PC-3 (cell line): ENCODE measurements at places on chromosomes 7 and 10.
A peak's percentile ranks its signal among the peaks of the same experiment; 100 is the strongest.

DNA sequence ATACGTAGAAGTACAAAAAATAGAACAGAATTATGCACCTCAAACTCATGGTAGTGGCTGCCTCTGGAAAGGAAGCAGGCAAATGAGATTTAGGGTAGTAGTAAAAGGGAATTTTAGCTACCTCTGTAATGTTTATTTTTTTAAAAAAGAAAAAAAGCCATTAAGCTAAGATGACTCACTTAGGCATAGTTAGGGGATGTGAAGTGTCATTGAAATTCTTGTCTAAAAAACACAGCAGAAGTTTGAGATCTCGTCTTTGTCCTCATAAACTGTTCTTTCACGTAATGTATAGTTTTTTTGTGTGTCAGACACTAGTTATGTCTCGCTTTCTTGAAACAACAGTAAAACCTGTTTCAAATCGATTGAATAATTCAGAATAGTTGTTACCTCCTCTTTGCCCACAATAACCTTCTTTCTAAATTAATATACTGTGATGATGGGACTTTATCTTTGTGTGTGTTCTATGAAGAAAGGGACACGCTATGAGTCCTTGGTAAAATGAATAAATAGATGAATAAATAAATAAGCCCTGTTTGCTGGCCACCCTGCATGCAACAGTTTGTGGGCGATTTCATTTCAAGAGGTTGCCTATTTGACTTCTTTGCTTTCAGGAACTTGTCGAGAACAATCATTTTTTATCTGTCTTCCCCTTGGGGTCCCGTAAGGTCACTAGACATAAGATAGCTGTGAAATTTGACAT is 14.5 kb upstream of the FBXW4 start:
- DNase-seq: no peak

GRCh38 chr7:101468546-101469275 is 106.0 kb downstream of the COL26A1 start:
- no peak for DNase-seq

- DNase-seq: peak; percentile 84
Observed at GRCh38 chr7:96093435-96093834, 228.5 kb downstream of the SLC25A13 start.

GRCh38 chr7:50446542-50446960 is 3.6 kb downstream of the FIGNL1 start:
- peak; percentile 96 for DNase-seq

DNA sequence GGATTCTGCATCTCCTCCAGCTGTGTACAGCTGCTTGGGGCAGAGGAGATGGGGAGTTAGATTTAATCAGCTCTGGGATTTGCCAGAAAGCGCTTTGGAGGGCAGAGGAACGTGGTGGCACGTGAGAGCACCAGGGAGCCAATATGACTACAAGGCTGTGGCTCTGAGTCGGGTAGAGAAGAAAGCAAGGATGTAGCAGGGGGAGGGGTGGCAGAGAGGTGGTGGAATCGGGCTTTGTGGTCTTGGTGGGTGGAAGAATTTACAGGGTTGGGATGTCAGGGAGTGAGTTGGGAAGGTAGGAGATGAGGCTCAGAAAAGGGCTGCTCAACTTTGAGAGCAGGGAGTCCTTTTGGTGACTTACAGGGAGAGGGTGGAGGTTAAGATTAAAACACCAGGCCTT is 113.6 kb downstream of the CCNY start:
- no peak for DNase-seq

- DNase-seq: no peak
Observed at GRCh38 chr7:150964593-150965111, 13.5 kb downstream of the KCNH2 start.

- peak; percentile 72 for DNase-seq
Observed at GRCh38 chr7:42972699-42973500, 40.7 kb downstream of the MRPL32 start.
